ENCODE measurements at places on chromosomes 4 and X. TPM values are rescaled to one million over a fixed set of nuclear protein-coding genes. Genes with fewer than 3 reads are reported as not detected.

Gene LAGE3
- 36.7 TPM for total RNA-seq

Gene POLN
- total RNA-seq: 11.2 TPM

Gene ITM2A
- total RNA-seq: 88.0 TPM

Gene NLRP2B
- total RNA-seq: 1.0 TPM

Gene FAM47A
- not detected for total RNA-seq

Gene PDE5A
- total RNA-seq: 4.8 TPM

Gene GYPB
- not detected for total RNA-seq

Gene SRPX
- 5.8 TPM for total RNA-seq

Gene IQSEC2
- 143 TPM for total RNA-seq

Gene SH3TC1
- total RNA-seq: 29.8 TPM

Gene PDGFRA
- total RNA-seq: 25.4 TPM

Gene EDA2R
- total RNA-seq: 1.9 TPM

Gene DOCK11
- total RNA-seq: 7.2 TPM

Gene SH2D1A
- total RNA-seq: not detected

Gene SPIN2A
- total RNA-seq: 1.5 TPM

Gene RHOXF2B
- total RNA-seq: not detected

Gene MND1
- not detected for total RNA-seq

Gene FGG
- not detected for total RNA-seq

Gene PAGE2
- not detected for total RNA-seq
